ENCODE measurements at places on chromosomes 12 and 14.
A peak's percentile ranks its signal among the peaks of the same experiment; 100 is the strongest.

DNA sequence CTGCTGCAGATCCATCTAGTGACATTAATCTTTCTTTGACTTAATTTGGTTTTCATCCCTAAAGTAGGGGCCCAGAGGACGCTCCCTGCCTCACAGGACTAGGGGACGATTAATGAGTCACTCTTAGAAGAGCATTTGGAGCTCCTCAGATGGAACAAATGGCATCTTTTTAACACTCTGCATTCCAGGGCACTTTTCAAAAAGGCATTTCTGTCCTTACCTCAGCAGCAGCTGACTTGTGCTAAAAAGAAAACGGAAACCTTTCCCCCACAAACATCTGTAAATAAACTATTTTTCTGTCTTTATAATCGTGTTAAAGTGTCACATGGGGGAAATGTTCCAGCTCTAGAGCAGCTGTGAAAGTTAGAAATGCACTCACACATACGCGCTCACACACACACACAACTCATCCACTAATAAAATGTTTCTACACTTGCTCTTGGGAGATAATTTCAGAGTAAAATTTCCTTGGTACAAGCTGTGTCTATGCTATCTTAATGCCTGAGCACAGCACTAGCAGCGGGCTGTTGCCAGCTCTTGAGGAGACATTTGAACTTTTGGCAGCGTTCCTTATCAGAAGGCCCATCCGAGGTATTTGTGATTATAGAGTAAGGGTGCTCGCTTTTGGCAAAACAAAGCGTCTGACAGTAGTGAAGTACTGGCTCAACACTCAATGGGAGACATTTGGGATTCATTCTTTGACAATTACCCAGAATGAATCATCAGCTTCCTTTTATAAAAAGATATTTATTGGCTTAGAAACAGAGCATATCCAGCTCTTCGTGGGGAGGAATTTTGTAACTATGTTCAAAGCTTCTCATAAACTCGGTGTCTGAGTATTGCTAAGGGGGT, 141.3 kb downstream of the PLXNC1 start:
- no peak for DNase-seq

DNA sequence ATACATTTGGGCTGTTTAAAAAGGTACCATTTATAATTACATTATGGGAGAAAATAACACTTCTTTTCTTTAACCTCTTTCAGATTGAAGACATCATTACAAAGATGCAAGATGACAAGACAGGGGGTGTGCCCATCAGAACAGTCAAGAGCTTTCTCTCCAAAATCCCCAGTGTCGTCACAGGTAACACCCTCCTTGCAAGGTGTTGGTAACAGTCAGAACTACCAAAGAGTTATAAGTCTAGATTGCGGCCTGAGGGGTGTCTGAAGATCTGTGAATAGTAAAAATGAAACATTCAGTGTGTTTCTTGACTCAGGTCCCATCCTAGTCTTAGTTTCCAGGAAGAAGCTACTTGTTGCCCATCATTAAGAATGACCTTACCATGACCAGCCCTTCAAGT, 419.8 kb downstream of the RGS6 start:
- no peak for DNase-seq

DNA sequence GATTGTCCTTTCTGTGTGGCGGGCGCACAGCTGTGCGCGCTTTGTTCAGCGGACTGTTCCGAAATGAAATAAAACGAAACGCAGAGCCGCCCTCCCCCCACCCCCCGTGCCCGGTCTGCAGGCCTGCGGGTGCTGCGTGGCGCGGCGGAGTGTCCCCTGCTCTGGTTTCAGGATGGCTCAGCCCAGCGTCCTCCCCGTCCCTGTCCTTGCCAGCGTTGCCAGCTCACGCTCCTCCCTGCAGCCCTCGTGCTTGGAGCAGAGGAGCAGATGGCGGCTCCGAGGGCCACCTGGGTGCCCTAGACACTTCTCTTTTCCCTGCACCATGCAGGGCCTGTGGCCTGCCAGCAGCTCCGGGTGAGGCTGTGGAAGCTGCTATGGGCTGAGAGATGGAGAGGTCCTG, 17.5 kb upstream of the BEGAIN start:
- no peak for DNase-seq

- no peak for DNase-seq
Observed at GRCh38 chr12:85036234-85036707, at the start of the genes LRRIQ1 and TSPAN19. Gene LRRIQ1, plus strand, starts transcription at chr12:85036351. Its CDS starts 1,826 bp downstream, at chr12:85038177. Gene TSPAN19, minus strand, starts transcription at chr12:85036277. Its CDS starts 6,331 bp downstream, at chr12:85029946.

- DNase-seq: no peak
Observed at GRCh38 chr12:123102781-123103503, 47.9 kb downstream of the PITPNM2 start.

DNA sequence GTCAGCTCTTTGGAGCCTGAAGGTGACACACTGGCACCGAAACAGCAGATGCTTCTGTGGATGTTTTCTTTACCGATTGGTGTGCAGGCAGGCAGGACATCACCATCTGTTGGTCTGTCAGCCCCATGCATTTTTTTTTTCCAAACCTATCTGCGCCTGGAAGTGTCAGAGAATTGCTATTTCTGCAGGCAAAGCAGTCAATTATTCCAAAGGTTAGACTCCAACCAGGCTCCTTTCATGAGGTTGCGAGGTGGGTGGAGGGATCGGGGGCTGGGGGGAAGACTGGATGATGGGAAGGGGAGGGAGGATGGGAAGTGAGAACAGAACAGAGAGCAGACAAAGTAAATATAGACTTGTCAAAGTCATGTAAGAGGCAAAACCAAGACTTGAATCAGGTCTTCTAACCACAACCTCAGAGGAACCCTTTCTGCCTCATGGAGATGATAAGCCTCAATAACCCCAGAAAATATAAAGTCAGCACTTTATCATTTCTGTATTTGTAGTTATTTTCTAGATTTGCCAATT, 117.7 kb downstream of the OTOGL start:
- no peak for DNase-seq

- no peak for DNase-seq
Observed at GRCh38 chr14:74908861-74909341, 14.2 kb downstream of the RPS6KL1 start.

- no peak for DNase-seq
Observed at GRCh38 chr12:46835785-46836184, 10.0 kb upstream of the SLC38A4 start.

- DNase-seq: peak; percentile 87
Observed at GRCh38 chr12:6336079-6336888, 5.6 kb downstream of the TNFRSF1A start.

DNA sequence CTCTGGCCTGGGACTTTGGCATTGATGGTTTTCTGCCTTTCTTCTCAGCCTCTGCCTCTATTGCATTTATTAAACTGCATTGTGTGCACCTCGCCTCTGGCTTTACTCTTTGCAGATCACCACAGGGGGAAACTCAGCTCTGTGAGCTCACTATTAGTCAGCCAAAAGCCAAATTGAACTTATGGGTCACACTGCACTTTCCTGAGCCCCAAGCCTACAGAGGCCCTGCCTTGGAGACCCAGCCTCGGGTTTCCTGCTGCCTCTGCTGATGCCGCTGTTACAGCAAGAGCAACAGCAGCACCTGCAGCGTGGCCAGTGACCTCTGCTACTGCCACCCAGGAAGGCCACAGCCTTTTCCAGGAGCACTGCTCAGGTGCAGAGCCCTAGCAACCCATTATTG, 122.5 kb downstream of the DAD1 start:
- no peak for DNase-seq

Measured in AML-193 (cell line).